ENCODE measurements at places on chromosomes 1 and 21.

- DNase-seq: no peak
These were observed 57.2 kb upstream of the GRHL3 start for GRCh38 chr1:24261977-24262376.

DNA sequence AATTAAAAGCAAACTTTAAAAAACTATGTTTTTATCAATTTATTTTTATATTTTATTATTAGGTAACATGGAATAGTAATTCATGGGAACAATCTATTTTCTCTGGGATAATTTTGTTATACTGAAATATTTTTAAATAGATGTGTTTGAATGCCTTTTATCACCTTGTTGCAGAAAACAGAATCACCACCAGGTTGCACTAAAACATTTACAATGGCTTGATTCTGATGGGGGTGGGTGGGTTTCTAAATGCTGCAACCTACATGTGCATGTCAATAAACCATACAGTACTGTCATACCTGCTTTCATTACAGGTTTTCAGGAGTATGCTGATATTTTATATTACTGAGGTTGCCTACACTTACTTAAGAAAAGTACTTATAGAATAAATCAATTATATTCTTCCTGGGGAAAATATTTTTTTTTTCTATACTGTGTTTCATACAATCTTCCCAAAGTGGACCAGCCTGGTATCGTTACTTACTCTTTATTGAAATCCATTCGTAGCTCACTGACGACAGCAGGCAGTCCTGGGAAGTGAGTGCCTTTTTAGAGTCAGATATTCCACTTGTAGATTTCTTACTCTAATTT is 132.8 kb downstream of the PTPRC start:
- DNase-seq: peak; percentile 32

GRCh38 chr1:94247138-94248094 is 10.0 kb upstream of the ARHGAP29 start:
- peak; percentile 81 for DNase-seq

DNA sequence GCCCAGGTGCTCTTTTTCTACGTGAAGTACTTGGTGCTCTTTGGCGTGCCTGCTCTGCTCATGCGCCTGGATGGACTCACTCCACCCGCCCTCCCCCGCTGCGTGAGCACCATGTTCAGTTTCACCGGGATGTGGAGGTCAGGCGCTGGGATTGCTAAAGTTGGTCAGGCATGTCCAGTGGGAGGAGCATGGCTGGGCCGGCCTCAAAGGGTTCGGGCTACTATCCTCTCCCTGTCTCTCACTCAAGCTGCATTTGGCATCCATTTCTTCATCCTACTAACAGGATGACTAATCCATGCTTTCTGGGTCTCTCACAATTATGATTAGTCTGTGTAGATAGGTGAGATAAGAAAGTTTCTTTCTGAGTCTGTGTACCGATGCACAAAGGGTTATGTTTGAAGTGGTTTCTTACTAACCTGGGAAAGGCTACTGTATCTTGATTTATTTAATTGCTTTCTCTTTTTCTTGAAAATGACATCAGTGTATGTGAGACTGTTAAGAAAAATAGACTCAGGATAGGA is 135.9 kb downstream of the HHAT start:
- DNase-seq: peak; percentile 84

GRCh38 chr1:161738627-161739287 is 10.8 kb upstream of the DUSP12 start:
- DNase-seq: no peak

DNA sequence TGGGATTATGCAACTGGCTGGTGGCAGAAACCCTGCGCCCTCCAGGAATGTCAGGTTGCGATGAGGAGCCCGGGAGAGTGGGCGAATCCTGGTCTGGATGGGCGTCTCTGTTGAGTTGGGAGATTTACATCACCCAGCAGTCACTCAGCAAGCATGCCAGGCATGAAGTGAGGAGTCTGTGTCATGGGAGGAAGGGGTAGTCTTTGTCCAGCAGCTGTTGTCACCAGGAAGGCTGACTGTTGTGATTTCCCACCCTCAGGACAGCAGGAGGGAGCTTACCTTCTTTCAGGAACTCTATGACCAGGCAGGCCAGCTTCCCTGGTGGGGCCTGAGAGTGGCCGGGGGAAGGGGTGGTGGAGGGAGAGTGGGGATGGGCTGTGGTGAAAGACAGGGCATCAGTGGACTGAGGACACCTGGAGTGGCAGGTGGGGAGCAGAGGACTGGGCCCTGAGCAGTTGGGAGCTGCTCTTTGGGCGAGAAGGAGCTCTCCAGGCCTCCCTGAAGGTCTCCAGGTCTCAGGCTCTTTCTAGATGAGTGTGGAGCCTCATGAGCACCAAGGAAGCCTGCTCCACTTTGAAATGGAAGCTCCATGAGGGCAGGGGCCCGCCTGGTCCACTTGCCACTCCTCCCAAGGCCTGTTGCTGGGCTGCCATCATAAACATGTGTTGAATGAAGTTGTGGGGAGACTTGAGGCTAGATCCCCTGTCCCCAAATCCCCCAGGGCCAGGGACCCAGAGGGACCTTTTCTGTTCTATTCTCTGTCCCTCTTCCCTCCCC is 21.3 kb upstream of the PKP1 start:
- DNase-seq: no peak

- peak; percentile 86 for DNase-seq
These were observed 283.1 kb downstream of the LMX1A start for GRCh38 chr1:165073185-165074007.

DNA sequence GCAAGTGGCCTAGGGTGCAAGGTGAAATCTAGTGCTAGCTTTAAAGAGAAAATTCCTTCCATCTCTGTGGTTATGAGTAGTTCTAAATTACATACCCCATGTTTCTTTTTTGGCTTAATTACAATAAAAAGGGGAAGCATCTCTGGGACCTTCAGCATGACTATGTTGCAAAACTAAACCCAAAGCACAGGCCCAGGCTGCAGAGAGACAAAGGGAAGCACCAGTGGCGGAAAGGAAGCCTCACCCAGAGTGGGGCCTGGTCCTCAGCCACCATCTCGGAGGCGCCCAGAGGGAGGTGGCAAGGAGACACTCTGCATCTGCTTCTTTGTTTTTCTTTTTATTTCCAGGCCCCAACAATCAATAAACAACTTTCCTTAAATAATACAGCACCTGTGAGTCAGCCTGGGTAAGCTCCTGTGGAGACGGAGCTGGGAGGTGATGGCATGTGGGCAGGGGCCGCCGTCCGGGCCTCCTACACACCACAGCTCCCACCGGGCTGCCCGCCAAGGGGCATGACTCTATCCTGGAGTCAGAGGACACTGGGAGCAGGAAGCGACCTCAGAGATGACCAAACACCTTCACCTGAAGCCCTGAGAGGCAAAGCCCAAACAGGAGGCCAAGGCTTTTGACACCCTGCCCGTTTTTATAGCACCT is 21.7 kb downstream of the ITPKB start:
- no peak for DNase-seq

- DNase-seq: no peak
These were observed 9.4 kb downstream of the RXFP4 start for GRCh38 chr1:155950829-155951228.

GRCh38 chr21:33020558-33021100 is 5.1 kb upstream of the OLIG2 start:
- no peak for DNase-seq

GRCh38 chr1:93350322-93350721 is 4.6 kb downstream of the DR1 start:
- no peak for DNase-seq

GRCh38 chr1:170168265-170168664 is 22.5 kb downstream of the NTMT2 start:
- DNase-seq: peak; percentile 5

DNA sequence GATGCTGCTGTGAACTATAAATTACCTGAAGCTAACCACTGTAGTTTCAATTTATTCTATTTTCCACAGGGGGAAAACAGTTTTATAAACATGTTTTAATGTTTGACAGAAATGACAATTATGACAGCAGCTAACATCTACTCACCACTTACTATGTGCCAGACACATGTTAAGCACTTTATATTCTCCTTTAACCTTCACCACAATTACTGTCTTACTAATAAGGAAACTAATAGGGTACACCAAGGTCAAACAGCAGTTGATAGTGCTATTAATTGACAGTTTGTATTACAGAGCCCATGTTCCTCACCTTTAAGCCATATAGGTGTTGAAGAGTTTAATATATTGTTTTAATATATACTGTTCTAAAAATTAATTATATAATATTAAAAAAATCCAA is 146.4 kb downstream of the EVI5 start:
- DNase-seq: no peak

GRCh38 chr21:46555225-46555617 is 49.7 kb downstream of the S100B start:
- no peak for DNase-seq

DNA sequence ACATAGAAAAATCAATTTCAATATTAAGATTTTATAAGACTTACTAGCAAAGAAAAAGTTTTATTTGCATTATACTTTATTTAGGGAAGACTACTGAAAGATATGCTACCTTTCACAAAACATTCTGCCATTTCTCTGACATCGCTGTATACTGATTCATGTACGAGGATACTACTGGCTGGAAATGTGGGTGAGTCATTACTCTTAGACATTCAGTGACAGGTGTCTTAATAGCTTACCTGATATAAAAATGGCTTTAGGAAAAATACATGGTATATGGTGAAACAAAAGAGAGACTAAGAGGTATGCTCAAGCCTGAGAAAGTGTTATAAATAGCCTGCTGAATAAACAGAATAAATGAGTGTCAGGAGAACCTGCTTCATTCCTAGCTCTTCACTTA is 73.0 kb upstream of the EXO1 start:
- DNase-seq: peak; percentile 20

DNA sequence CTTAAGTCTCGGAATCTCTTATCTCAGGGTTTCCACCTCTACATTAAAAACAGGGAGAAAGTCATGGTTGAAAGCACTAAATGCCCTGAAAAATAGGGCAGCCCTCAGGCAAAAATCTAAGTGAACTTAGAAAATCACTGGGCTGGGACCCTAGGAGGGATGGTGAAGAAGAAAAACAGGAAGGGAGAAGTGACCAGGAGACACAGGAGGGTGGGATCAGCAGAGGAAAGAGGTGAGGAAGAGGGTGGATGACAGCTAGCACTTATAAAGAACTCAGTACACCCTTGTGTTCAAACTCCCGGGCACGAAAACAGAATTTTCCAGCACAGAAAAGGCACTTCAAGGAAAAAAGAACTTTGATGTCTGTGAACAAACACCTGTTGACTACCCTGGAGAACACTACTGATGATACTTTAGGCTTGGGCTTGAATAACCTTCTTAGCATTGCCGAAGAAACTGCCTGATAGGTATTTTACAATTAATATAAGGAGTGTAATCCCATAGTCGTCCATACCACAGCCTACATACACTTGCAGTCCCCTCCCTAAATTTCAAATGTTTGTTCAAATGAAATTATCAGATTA is 2.0 kb downstream of the CHML start:
- no peak for DNase-seq

DNA sequence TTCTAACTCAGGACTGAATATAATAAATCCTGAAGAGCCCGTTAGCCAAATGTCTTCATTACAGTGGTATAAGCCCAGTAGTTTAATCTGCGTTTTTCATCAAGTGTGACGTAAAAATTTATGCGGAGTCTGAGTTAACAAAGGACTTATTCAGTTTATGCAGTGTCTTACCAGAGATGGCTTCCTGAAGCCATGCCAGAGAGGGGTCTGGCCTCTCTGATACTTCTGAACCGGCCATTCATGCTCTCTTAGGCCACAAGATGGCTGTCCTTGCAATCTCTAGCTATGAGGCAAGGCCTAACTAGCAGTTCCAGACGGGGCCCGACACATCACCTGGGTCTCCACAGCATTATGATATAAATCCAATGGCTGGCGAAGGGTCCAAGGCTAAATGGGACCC is 101.4 kb downstream of the TEX35 start:
- no peak for DNase-seq

GRCh38 chr1:201721082-201722049 is 107.6 kb upstream of the IPO9 start:
- no peak for DNase-seq

- DNase-seq: peak; percentile 76
These were observed 78.6 kb upstream of the SOD1 start for GRCh38 chr21:31580866-31581276.

DNA sequence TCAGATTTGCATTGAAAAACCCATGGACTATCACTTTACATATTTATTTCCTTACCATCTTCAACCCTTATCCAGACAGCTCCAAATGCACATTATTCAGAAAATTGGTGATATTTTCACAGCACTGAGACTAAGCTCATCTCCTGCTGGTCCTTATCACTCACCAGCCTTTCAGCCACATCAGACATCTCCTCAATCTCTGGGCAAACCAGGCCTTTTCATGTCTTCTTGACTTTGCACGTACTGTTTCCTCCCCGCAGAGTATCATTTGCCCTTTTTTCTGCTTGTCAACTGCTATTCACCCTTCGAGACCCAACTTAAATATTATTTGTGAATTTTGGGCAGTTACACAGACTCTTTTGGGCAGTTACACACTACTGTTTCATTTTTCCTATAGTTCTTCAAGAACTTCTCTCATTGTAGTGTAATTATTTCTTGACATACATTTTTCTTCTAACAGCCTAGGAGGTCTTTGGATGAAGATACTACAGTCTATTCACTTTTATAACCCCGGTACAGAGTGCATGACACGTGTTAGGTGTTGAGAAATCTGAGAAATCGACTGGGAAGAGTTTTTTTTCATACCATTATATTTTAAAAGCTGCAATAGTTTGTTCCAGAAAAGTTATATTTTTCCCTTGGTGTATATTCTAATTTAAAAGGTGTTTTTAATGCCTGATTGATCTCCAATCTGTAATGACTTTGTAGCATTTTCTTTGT is 98.0 kb downstream of the FGGY start:
- no peak for DNase-seq

DNA sequence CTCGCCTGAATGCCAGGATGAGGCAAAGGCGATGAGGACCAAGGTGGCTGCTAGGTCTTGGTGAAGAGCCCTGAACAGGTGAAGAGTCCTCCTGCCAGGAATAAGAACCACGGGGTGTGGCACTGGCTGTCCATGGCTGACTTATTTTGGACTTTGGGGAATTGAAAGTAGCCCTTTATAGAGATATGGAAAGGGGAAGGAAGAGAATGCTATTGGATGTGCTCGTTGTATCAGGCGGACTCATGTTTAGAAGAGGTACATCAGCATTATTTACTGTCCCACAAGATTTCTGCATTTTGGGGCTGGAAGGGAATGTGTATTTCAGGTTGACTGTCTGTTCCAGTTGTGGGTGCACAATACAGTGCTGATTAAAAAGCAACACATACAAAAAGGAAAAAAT is 465.8 kb downstream of the DSCAM start:
- DNase-seq: no peak

DNA sequence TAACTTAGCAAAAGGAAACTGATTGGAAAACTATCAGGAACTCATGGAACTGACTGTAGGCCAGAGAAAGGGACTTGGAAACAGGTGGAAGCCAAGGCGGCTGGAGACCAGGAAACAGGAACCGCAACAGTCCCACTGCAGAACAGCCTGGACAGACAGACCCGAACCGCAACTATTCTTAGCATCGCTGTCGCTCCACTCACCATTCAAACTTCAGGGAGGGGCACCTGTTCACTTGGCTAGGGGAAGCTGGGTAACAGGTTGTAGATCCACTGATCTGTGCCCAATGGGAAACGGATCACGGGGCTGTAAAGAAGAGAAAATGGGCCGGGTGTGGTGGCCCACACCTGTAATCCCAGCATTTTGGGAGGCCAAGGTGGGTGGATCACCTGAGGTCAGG is 61.9 kb downstream of the CLSTN1 start:
- no peak for DNase-seq

Measured in NCI-H510A treated with DMSO at 0.1 percent for 48 hours (cell line).